ENCODE measurements at places on chromosomes 5 and 9. TPM values are rescaled to one million over a fixed set of nuclear protein-coding genes. Genes with fewer than 3 reads are reported as not detected.

ENDOG gene
- total RNA-seq, result 21.2 TPM

DNA sequence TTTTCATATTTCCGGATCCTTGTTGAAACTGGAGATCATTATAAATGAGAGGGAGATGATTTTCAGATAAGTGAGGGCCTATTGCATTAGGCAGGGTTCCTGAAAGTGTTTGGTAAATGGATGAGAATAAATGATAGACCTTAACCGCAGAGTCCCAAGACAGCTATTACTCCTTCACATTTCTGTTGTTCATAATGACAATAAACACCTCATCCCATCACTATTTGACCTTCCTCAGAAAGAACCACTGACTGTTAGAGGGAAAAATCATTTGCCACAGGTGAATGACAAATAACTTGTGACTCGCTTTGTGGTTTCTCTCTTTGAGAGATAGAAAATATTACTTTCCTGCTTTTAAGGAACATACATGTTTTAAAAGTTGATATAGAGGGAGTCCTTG lies 47.3 kb upstream of the TRMT10B start:
- DNase-seq, result no peak

GRCh38 chr5:149518620-149519019 lies 32.6 kb downstream of the CSNK1A1 start:
- no peak for DNase-seq

DNA sequence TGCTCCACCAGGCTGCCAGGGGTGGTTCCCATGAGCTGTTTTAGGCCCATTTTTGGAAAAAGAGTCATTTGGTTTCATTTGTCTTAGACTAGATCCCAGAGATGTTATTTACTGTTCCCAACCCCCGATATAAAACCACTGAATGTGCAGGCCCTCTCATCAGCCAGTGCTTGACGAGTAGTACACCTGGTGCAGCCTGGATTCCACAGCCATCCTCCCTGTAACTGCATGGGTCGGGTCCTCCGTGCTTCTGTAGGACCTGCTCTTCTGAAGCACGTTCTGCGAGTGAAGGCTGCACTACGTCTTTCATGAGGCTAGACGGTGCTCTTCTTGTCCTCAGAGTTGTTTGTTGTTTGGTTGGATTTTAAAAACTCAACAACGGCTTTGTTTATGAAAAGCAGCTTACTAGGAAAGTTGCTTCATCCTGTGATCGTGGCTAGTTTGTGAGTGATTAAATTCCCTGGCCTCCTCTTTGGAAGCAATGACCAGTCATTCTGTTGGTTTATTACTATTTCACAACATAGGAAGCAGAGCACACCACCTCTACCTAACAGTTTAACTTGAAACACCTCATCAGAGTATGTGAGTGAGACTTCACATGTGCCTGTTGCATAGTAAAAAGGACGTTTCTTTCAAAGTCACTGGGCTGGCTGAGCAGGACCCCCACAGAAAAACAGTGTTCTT lies 135.2 kb downstream of the AOPEP start:
- no peak for DNase-seq

ARL14EPL gene
- total RNA-seq, result 1.7 TPM

All from thoracic aorta (tissue), 2 donors.